Stimulated activated effector memory CD8-positive, alpha-beta T cell treated with anti-CD3 and anti-CD28 coated beads, Interleukin-12 subunit alpha, Interleukin-12 subunit beta, amount 100 ng/mL, for 72 hours (primary cell): ENCODE measurements at places on chromosomes 16 and 17.

DNA sequence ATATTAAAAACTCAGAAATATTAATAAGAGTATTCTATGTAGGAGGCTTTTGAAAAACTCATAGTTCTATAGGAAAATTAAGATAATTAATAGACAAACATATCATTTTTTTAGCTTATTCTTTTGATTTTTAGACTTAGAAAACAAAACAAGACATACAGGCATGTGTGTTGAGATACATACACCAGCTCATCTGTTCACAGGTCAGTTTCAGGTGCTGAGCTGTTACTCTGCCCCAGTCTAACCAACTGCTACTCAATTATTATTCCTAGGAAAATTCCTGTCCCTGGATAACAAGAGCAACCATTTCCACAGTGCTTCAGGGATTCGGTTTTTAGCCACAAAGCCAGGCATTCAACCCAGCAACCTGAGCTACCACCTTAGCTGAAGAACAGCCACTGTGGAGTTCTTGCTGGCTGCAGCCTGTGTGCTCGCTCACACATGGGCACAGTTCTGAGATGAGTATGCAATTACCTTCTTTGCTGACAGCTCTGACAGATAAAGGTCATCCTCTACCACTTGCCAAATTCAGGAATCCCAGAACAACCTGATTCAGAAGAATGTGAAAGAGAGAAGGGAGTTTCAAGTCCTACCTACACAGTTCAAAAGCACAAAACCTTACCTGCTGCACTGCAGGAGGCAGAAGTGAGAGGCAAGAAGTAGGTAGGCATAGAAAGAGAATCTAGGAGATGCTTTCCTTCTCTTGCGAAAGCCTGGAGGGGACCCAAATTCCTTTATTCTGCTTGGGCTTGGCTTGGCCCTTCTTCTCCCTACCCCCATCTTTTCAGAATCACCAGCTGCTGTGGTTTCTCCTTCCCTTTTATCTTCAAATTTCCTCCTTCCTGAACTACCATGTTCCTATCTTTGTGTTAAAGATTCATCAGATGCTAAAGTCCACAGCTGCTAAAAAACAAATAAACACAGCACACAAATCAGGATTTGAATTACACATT, 62.7 kb downstream of the TEX2 start:
- no peak for DNase-seq

GRCh38 chr17:55883149-55883548, 132.3 kb downstream of the PCTP start:
- no peak for DNase-seq

GRCh38 chr16:85125570-85126393, 13.5 kb upstream of the CIBAR2 start:
- no peak for DNase-seq

GRCh38 chr16:17258848-17259713, 211.7 kb downstream of the XYLT1 start:
- DNase-seq, result no peak

GRCh38 chr16:30418350-30419181, 11.2 kb downstream of the ZNF771 start:
- no peak for DNase-seq
